ENCODE measurements at places on chromosomes 11 and 22. TPM values are rescaled to one million over a fixed set of nuclear protein-coding genes. Genes with fewer than 3 reads are reported as not detected.
A peak's percentile ranks its signal among the peaks of the same experiment; 100 is the strongest.

The POU2AF1 gene
- not detected for total RNA-seq

The PDE3B gene
- total RNA-seq = 21.3 TPM

The PIK3IP1 gene
- 2.2 TPM for total RNA-seq

The NXPE1 gene
- total RNA-seq = not detected

The LRRC32 gene
- 0.89 TPM for total RNA-seq

The SEPTIN3 gene
- 28.4 TPM for total RNA-seq

The CCND1 gene
- total RNA-seq = 109 TPM

The ROM1 gene
- 0.24 TPM for total RNA-seq

The MMP27 gene
- total RNA-seq = not detected

The MMP13 gene
- total RNA-seq = not detected

The BDNF gene
- 5.1 TPM for total RNA-seq

The CHRDL2 gene
- 0.16 TPM for total RNA-seq

The FGF3 gene
- not detected for total RNA-seq

The MRGPRX3 gene
- not detected for total RNA-seq

The SHANK2 gene
- 73.1 TPM for total RNA-seq

The APOBEC3F gene
- total RNA-seq = 3.4 TPM

The KCNQ1 gene
- total RNA-seq = 1.2 TPM

The APOA1 gene
- total RNA-seq = not detected

DNA sequence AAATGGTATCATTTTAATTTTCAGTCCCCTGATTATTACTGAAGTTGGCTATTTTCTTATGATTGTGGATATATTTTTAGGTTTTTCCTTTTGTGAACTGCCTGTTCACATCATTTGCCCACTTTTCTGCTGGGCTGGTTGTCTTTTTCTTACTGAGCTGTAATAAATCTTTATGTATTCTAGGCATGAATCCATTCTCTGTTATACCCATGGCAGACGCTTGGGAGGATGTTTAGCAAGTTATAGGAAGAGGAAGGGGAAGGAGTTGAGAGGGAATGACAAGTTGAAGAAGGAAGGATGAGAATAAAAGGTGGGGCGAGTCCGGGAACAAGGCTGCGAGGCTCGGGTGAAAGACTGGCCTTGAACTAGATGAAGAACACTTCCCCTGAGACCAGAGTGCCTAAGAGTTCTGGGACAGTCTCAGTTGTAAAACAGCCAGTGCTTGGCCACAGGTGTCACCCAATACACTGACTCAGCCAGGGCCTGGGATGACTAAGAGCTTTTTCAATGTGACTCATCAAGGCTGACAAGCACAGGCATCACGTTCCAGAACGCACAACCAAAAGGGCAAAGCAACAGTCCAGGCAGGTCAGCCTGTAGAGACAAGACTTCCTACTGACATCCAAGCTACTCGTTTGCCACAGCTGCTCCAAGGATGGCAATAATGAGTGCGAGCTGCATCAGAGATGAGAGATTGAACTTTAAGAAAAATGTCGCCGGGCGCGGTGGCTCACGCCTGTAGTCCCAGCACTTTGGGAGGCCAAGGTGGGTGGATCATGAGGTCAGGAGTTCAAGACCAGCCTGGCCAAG is 35.2 kb downstream of the LRFN4 start:
- DNase-seq = peak; percentile 40

- DNase-seq = no peak
Observed at GRCh38 chr22:22047266-22047665, 64.7 kb upstream of the TOP3B start.

- DNase-seq = peak; percentile 56
Observed at GRCh38 chr11:127470306-127470884, 469.8 kb upstream of the KIRREL3 start.

GRCh38 chr11:64396079-64396591 is 37.2 kb downstream of the RPS6KA4 start:
- peak; percentile 78 for DNase-seq

DNA sequence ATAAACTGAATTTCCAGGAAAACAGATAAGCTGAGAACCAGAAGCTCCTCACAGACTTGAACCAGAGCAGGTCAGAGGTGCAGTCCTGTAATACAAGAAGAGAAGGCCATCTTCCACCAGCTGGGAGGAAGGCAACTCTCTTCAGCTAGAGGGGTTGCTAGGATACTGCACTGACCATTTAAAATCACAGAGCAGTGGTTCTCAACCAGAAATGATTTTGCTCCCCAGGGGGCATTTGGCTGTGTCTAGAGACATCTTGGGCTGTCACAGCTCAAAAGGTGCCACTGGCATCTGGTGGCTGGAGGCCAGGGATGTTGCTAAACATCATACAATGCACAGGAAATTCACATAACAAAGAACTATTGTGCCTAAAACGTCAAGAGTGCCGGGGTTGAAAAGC is 17.2 kb downstream of the OPCML start:
- no peak for DNase-seq

DNA sequence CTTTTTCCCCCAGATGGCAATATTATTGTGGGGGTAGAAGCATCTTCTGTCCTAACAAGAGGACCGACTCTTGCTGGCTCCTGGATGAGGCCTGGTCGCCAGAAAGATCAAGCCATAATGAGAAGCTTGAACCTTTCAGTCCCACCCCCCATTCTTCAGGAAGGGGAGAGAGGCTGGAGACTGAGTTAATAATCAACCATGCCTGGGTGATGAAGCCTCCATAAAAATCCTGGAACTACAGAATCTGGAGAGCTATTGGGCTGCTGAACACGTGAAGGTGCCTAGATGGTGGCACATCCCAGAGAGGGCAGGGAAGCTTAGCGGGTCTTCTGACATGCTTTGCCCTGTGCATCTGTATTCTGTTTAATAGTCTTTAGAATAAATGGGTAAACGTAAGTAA is 16.3 kb downstream of the AP5B1 start:
- no peak for DNase-seq

GRCh38 chr11:35377262-35377661 is 42.1 kb downstream of the SLC1A2 start:
- DNase-seq = no peak

DNA sequence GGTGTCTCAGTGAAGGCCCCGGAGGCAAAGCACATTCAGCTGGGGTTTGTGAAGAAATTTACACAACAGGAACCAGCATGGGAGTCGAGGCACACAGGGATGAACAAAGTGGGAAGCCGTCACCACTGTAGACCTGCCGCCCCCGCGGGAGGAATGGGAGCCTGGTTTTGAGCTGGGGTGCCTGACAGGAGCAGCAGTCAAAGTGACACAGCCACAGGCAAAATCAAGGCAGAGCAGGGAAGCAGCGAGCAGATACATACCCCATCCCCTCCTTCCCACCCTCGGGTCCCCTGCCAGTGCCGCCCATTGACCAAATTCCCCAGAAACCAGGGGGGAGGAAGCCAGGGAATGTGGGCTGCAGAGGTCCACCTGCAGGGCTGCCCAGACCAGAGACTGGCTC is 20.8 kb downstream of the P2RX3 start:
- DNase-seq = no peak

- no peak for DNase-seq
Observed at GRCh38 chr11:59629996-59630395, 14.4 kb upstream of the OSBP start.

- DNase-seq = no peak
Observed at GRCh38 chr11:119607726-119608125, 121.3 kb downstream of the NECTIN1 start.

- DNase-seq = no peak
Observed at GRCh38 chr22:42969348-42969975, 45.5 kb downstream of the PACSIN2 start.

GRCh38 chr11:36328966-36329673 is 33.0 kb downstream of the PRR5L start:
- no peak for DNase-seq

GRCh38 chr11:95487938-95488337 is 256.9 kb upstream of the SESN3 start:
- no peak for DNase-seq

DNA sequence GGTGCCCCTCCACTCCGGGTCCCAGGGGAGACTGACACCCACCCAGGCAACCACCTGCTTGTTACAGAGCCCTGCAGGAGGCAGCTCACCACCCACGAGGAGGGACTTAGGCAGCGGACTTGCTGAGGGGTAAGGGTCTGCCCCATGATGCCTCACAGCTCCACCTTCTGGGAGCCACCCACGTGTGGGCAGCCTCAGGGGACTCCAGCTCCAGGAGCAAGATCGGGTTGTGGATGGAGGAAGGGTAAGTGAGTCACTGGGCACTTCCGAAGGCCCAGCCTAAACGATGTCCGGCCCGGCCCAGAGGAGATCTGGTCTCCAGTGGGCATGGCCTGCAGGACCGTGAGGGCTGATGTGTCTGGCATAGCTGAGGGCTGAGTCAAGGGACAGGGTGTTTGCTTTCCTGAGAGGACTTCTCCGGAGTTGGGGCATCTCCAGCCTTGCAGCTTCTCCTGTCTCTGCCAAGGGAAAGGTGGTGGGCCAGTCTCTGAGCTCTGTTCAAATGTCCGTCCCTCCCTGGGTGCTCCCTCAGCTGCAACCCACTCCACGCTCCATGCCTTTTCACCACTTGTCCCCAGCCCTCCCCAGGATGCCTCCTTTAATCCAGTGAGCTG is 32.3 kb upstream of the P2RY2 start:
- no peak for DNase-seq

DNA sequence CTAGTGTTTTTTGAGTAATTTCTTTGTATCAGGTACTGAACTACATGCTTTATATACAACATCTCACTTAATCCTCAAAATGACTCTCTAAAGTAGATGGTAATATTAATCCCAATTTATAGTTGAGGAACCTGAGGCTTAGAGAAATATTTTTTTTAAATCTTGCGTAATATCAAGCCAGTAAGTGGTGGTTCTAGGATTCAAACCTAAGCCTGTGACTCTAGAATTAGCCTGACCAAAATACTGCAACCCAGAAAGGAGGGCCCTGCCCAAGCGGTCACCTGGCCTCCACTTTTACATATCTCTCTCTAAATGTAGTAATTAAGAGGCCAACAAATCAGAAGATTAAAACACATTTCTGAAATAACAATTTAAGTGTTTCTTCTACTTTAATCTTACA is 28.6 kb downstream of the SLC36A4 start:
- DNase-seq = no peak

DNA sequence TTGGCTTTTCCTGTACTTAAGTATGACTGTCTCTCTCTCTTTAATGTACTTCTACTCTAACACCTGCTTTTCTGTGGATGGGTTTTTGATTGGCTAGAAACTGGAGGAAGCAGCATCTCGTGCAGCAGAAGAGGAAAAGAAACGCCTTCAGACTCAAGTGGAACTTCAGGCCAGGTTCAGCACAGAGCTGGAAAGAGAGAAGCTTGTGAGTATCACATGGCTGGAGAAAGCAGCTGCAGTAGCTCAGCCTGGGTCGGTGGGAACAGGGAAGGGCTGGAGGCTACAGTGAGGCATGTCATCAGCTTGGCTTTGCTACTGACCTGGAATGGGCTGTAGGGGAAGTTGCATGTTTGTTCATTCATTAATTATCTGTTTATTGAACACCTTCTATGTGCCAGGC is 74.2 kb downstream of the SWAP70 start:
- no peak for DNase-seq

GRCh38 chr11:2444821-2445745 is at the start of gene KCNQ1:
Gene KCNQ1 (plus strand): TSS chr11:2445008. CDS start chr11:2445099, 91 bp downstream.
- peak; percentile 69 for DNase-seq

All from GM23338 (cell line).